Stimulated activated CD4-positive, alpha-beta T cell treated with anti-CD3 and anti-CD28 coated beads, Interleukin-1b, Interleukin-23, amount 100 ng/mL, for 1 hour (primary cell): ENCODE measurements at places on chromosomes 5 and 9.
A peak's percentile ranks its signal among the peaks of the same experiment; 100 is the strongest.

DNA sequence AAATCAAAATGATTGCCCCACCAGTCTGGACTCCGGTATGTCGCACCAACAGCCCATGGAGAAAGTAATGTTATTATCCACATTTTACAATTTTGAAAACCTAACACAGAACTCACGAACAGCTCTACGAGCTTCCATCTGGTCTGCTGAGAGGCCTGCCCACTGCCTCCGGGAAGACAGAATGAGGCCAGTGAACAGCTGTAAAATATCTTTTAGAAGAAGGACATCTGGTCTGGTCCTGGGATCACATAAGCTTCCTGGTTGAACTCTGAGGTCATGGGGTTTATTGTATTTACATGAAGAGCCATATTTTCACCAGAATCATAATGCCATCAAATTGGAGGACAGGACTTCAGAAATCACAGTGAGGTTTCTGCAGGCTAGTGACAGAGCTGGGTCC, 89.0 kb downstream of the FRMD3 start:
- DNase-seq, result no peak

DNA sequence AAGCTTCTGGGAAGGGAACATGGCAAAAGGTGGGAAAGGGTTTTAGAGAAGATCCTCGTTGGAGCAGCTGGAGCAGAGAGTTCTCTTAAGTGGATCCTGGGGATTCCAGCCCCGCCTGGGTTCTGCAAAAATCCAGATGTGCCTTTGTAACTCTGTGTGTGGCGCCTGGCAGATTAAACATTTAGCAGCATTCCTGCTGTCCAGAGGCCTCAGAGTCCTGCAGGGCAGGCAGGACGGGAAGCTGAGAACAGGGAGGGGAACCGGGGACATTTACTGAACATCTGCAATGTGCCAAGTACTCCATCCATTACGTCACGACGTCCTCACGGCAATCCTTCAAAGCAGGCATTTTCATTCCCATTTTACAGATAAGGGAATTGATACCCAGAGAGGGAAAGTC, 6.0 kb downstream of the EIF4E1B start:
- no peak for DNase-seq

DNA sequence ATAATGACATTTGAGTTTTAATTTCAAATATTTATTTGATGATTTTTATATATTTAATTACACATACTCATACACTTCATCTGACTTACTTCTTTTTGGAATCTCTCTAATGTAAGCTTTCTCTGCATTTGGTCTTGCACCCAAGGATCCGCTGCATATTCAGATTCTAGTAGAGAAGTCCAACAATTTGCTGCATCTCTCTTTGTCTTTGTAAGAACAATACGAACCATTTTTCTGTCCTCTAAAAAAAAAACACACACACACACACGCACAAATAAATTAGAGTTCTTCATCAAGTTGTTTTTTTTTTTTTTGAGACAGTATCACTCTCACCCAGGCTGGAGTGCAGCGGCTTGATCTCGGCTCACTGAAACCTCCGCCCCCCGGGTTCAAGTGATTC, 3.1 kb downstream of the NUDCD2 start:
- no peak for DNase-seq

GRCh38 chr5:135303582-135304173, 95.4 kb downstream of the MACROH2A1 start:
- no peak for DNase-seq

GRCh38 chr9:74493512-74493911, 3.6 kb upstream of the RORB start:
- no peak for DNase-seq

GRCh38 chr9:20117986-20118385, 329.1 kb upstream of the SLC24A2 start:
- DNase-seq, result no peak

DNA sequence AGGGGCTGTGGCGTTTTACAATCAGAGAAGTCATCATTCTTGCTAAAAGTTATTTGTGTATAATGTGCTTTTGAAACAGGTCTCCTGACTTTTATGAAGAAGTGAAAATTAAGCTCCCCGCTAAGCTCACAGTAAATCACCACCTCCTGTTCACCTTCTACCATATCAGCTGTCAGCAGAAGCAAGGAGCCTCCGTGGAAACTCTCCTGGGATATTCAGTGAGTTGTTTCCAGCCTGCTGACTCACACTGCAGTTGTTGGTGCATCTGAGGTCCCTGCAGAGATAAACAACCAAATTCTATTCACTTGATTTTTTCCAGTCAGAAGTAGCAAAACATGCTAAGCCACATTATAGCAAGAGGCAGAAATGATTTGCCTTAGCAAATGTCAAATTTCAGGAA, 156.7 kb downstream of the DOCK8 start:
- no peak for DNase-seq

- no peak for DNase-seq
These were observed 607 bp downstream of the PCSK1 start for GRCh38 chr5:96432216-96433065.

GRCh38 chr9:70257991-70258691, 637 bp upstream of the SMC5 start:
- DNase-seq, result no peak

GRCh38 chr5:88230546-88231066, 38.0 kb downstream of the TMEM161B start:
- no peak for DNase-seq

DNA sequence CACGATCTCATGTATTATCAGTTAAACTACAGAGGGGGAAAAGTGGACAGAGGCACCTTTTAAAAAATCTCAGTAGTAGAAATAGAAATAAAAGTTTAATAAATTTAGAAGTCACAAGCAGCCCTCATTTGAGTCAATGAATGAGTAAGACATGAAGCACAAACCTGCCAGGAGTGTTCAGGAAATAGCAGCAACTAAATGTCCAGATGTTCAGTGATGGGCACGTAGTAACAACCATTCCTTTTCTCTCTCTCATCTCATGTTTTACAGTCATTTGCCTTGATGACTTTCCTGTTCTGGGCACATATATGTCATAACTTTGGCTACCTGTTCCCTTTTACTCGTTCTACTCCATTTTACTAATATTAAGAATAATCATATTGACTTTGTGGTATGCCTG, 17.7 kb downstream of the ISOC1 start:
- no peak for DNase-seq

DNA sequence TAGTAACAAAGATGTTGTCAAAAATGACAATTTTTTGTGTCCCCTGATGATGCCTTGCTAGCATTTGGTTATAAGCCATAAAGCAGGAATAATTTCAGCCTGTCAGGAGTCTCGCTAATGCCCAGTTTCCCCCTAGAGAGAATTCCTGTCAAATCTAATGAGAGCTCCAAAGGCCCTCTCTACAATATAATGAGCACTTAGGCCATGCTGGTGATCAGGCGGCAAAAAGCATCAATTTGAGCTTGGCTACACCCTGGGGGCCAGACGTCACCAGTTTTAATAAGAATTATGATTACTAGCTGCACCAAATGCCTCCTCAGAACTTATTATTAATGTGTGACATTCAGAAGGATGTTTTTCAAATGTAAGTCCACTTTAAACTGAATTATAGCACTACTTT, 6.1 kb downstream of the TLE1 start:
- no peak for DNase-seq

GRCh38 chr9:486156-486555, 271.5 kb downstream of the DOCK8 start:
- no peak for DNase-seq

- no peak for DNase-seq
These were observed 374.1 kb downstream of the PLK2 start for GRCh38 chr5:58085800-58086199.

- DNase-seq, result no peak
These were observed 617.6 kb downstream of the IRX1 start for GRCh38 chr5:4212981-4213819.

GRCh38 chr9:94928691-94929368, 202.3 kb downstream of the AOPEP start:
- no peak for DNase-seq

GRCh38 chr9:87465816-87466215, 31.9 kb upstream of the DAPK1 start:
- no peak for DNase-seq

DNA sequence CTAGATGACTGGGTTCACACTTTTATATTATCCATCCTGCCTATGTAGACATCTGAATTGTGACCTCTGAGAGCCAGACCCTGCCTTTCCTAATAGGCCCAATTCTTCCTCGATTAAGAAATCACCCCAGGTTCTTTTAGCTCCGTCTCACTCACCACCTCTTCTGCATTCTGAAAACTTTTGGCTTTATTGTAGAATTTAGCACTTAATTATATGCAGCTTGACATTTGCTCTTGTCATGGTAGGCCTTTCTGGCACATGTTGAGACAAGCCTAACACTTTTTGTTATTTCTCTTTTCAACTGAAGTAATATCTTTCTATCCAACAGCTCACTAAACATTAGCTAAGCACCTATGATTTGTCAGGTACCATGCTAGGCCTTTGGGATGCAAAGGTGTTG, 163.3 kb downstream of the INSYN2B start:
- DNase-seq, result no peak

- DNase-seq, result no peak
These were observed 345.5 kb upstream of the PTGER4 start for GRCh38 chr5:40334242-40334635.

- no peak for DNase-seq
These were observed 248.5 kb downstream of the AP3B1 start for GRCh38 chr5:78046006-78046405.

DNA sequence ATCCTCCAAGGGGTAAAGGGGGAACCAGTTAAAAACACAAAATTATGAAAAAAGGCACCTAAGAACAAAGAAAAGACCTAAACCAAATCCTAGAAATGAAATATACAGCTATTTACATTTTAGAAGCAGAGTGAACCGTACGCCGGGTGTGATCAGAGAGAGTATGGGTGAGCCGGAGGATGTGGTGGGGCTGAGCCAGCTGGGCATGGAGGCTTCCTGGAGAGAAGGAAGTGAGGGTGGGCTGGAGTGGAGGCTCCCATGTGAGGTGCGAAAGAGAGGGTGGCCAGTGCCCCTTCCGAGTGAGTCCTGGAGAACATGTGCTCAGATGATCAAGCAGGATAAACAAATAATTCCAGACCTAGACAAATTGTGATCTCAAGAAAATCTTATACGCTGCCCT, 111.6 kb downstream of the CACNA1B start:
- no peak for DNase-seq

- DNase-seq, result peak; percentile 73
These were observed 117.2 kb downstream of the RXRA start for GRCh38 chr9:134443174-134444037.

- DNase-seq, result no peak
These were observed 112.1 kb downstream of the ADRB2 start for GRCh38 chr5:148938522-148938882.

GRCh38 chr5:128228521-128228920, 145.0 kb downstream of the SLC12A2 start:
- no peak for DNase-seq

- no peak for DNase-seq
These were observed 3.7 kb upstream of the SLC30A5 start for GRCh38 chr5:69090158-69090557.

GRCh38 chr5:72837524-72838096, 21.1 kb downstream of the TNPO1 start:
- DNase-seq, result no peak

GRCh38 chr9:113178087-113178486, 27.3 kb downstream of the SLC31A2 start:
- no peak for DNase-seq

DNA sequence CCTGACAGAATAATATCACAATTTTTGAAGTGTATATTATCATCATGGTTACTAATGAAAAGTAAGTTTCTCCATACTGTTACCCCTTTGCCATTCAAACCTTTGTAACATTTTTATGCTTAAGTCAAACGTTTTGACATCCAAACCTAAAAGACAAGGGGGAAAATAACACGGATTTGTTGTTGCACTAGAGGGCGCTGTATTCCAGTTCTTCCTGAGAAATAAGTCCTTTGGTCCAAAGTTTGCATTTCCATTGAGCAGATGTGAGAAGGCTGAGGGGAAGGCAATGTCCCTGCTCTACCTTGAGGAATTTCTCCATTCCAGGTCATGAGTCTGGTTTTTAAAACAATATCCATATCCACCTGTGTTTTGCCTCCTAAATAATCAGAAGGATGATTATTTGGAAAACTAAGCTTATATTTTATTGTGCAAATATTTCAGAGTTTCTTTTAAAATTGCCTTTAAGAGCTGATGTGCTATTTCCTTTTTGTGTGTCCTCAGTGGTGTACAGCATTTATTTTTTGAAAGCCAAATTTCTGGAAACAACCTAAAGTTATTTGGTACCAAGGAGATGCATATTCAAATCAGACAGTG, 9.7 kb downstream of the LECT2 start:
- no peak for DNase-seq

DNA sequence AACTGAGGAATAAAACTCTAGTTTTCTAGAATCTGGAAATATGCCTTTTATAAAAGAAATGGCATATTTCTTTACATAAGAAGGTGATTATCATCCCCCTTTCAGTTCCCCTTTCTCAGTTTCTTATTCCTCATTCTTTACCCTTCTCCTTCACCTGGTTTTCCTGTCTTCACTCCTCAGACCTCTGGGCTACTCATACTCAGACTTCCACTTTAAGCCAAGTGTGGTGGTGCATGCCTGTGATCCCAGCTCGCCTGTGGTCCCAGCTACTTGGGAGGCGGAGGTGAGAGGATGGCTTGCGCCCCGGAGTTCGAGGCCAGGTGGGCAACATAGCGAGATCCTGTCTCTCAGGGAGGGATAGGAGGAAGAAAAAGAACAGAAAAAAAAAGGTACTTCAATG, 57.2 kb downstream of the RANBP6 start:
- no peak for DNase-seq

GRCh38 chr5:39661026-39661779, 236.4 kb upstream of the DAB2 start:
- DNase-seq, result no peak

GRCh38 chr5:86337667-86338460, 279.9 kb upstream of the COX7C start:
- no peak for DNase-seq

DNA sequence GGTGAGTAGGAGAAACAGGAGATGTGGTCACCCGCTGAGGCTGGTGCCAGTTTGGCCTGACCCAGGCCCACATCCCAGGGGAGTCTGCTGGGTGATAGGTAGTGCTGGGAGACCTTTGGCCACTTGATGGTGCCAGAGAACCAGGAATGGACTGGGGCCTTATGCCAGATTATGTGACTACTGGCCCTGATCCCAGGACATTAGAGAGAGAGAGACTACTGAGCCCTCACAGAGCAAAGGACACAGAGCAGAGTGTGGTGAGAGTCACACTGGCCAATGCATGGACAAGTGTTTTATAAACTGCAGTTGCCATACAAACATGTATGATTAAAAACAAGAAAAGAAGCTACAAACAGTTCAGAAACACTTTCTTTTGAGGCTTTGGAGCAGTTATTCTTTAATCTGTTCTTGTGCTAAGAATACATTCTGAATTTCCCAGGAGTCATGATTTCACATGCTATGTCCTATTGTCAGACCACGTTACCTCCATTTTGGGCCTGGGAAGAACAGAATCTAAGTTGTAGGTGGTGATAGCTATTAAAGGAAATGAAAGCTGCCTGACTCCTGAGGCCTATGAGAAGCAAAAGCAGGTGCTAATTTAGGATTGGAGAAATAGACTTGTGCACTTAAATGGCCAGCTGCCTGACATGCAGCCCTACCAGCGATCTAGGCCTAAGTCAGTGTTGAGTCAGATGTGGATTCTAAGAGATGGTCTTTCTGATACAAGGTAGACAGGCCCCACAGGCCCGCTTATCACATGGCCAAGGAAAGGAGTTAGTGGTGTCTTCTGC, 32.6 kb upstream of the TMOD1 start:
- no peak for DNase-seq
